Keratinocyte (primary cell): ENCODE measurements at places on chromosomes 1 and 21. TPM values are rescaled to one million over a fixed set of nuclear protein-coding genes. Genes with fewer than 3 reads are reported as not detected.

Gene CYP2J2
- polyA plus RNA-seq = 5.7 to 6.7 TPM (median 6.7 TPM) in 3 replicates

Gene C4BPB
- not detected in 3 replicates for polyA plus RNA-seq

Gene PADI6
- polyA plus RNA-seq = not detected in 3 replicates

Gene CFAP107
- polyA plus RNA-seq = not detected in 3 replicates

Gene VCAM1
- not detected in 3 replicates for polyA plus RNA-seq

Gene PPIAL4G
- polyA plus RNA-seq = not detected in 3 replicates

Gene CCDC27
- not detected in 3 replicates for polyA plus RNA-seq

Gene BCAR3
- polyA plus RNA-seq = 51.2 to 95.4 TPM (median 77.2 TPM) in 3 replicates

Gene PYHIN1
- 0.14 to 0.82 TPM (median 0.37 TPM) in 3 replicates for polyA plus RNA-seq

Gene PERM1
- polyA plus RNA-seq = not detected in 3 replicates

Gene HSD11B1
- polyA plus RNA-seq = 2.7 to 7.4 TPM (median 3.4 TPM) in 3 replicates

Gene RRP15
- polyA plus RNA-seq = 4.9 to 15.8 TPM (median 9.0 TPM) in 3 replicates

DNA sequence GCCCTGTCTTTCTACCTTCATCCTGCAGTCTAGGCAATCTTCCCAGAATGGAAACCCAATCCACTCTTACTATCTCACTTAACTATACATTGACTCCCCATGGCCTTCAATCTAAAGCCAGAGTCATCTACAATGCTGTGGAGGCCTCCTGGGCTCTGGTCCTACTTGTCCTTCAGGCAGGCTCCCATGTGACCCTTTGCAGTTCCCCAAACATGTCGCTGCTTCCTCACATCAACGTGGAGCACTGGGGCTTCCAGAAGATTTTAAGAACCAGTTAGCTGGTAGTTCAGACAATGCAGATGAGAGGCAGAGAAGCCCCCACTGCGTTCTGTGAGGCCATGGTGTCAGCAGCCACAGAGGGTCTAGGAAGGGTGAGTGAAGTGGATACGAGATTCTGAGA, 18.6 kb downstream of the LYPD8 start:
- no peak for DNase-seq
- H3K4me1 ChIP-seq = no peaks in the 10 kb centered on the region
- no peaks in the 10 kb centered on the region for H3K27me3 ChIP-seq
- no peak overlapping the region for H3K27ac ChIP-seq
- H3K4me3 ChIP-seq = no peak overlapping the region

- H3K4me3 ChIP-seq = no peak overlapping the region
- H3K4me1 ChIP-seq = peaks cover 7% of the 10 kb centered on the region
These were observed 128.4 kb upstream of the MROH9 start for GRCh38 chr1:170806961-170807360.

GRCh38 chr1:50471967-50472366, 48.7 kb upstream of the DMRTA2 start:
- H3K4me3 ChIP-seq = no peak overlapping the region
- no peak overlapping the region for H3K27ac ChIP-seq
- H3K4me1 ChIP-seq = no peaks in the 10 kb centered on the region
- H3K36me3 ChIP-seq = peaks cover 4% of the 10 kb centered on the region

- no peaks in the 10 kb centered on the region for H3K36me3 ChIP-seq
- no peak overlapping the region for H3K4me3 ChIP-seq
- no peaks in the 10 kb centered on the region for H3K27me3 ChIP-seq
- H3K4me1 ChIP-seq = no peaks in the 10 kb centered on the region
These were observed 295.3 kb downstream of the PTPRU start for GRCh38 chr1:29531596-29531995.

GRCh38 chr1:69967245-69967766, 238.1 kb downstream of the LRRC40 start:
- no peak overlapping the region for H3K4me3 ChIP-seq
- H3K36me3 ChIP-seq = no peaks in the 10 kb centered on the region
- H3K27me3 ChIP-seq = no peaks in the 10 kb centered on the region
- no peaks in the 10 kb centered on the region for H3K4me1 ChIP-seq

GRCh38 chr1:90616395-90616794, 100.7 kb downstream of the BARHL2 start:
- H3K4me3 ChIP-seq = no peak overlapping the region
- DNase-seq = no peak
- no peaks in the 10 kb centered on the region for H3K4me1 ChIP-seq
- H3K27me3 ChIP-seq = no peaks in the 10 kb centered on the region
- H3K27ac ChIP-seq = no peak overlapping the region
- no peaks in the 10 kb centered on the region for H3K36me3 ChIP-seq

GRCh38 chr1:221448585-221449175, 293.2 kb downstream of the DUSP10 start:
- no peak for DNase-seq
- H3K4me1 ChIP-seq = peaks cover 7% of the 10 kb centered on the region
- no peak overlapping the region for H3K27ac ChIP-seq
- H3K27me3 ChIP-seq = no peaks in the 10 kb centered on the region
- no peak overlapping the region for H3K4me3 ChIP-seq

DNA sequence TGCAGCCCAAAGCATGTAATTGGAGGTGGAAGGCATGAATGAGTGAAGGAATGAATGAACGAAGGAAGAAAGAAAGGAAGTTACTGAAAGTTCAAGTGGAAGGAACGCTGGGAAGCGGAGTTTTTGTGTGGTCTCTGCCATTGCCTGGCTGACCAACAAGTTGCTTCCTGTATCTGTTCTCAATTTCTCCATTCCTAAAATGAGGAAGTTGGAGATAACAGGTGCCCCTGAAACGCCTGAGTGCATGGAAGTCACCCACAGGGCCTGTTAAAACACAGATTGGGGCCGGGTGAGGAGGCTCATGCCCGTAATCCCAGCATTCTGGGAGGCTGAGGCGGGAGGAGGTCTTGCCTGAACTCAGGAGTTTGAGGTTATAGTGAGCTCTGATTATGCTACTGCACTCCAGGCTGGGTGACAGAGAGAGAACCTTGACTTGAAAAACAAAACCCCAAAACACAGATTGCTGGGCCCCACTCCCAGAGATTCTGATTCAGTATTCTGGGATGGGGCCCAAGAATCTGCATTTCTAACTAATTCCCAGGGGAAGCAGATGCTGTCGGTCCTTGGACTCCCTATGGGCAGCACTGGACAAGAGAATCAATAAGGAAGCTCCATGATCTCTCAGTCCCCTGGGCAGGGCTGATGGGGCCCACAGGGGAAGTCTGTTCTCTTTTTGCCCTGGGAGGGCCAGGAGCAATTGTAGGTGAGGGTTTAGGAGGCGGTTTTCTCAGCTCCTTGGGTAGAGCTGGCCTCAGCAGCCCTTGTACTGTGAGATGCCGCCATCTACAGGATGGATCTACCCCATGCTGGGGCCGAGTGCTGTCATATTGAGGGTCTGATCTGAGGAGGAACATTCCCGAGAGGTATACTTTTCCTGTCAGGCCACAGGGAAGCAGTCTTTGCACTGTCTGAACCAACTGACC, 3.3 kb upstream of the CNR2 start:
- no peaks in the 10 kb centered on the region for H3K4me1 ChIP-seq
- no peaks in the 10 kb centered on the region for H3K36me3 ChIP-seq
- no peaks in the 10 kb centered on the region for H3K27me3 ChIP-seq
- no peak overlapping the region for H3K27ac ChIP-seq
- no peak overlapping the region for H3K4me3 ChIP-seq
- DNase-seq = no peak

DNA sequence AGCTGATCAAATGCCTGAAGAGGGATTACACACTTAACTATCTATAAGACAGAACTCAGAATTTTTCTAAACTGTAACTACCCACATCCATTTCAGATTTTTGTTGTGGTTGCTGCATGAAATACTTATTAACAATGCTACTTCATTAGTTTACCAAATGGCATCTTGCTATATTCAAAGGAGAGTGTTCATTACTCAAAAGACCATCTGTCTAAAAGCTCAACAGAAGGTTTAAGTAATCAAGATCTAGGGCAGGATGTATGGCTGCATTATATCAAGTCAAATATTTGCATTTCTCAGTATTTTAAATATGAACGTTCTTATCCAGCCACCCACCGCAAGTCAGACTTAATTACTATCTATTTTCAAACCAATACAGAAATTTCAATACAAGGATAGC, 79.9 kb downstream of the SIPA1L2 start:
- H3K4me3 ChIP-seq = no peak overlapping the region
- no peak for DNase-seq
- H3K27me3 ChIP-seq = no peaks in the 10 kb centered on the region
- no peaks in the 10 kb centered on the region for H3K4me1 ChIP-seq

DNA sequence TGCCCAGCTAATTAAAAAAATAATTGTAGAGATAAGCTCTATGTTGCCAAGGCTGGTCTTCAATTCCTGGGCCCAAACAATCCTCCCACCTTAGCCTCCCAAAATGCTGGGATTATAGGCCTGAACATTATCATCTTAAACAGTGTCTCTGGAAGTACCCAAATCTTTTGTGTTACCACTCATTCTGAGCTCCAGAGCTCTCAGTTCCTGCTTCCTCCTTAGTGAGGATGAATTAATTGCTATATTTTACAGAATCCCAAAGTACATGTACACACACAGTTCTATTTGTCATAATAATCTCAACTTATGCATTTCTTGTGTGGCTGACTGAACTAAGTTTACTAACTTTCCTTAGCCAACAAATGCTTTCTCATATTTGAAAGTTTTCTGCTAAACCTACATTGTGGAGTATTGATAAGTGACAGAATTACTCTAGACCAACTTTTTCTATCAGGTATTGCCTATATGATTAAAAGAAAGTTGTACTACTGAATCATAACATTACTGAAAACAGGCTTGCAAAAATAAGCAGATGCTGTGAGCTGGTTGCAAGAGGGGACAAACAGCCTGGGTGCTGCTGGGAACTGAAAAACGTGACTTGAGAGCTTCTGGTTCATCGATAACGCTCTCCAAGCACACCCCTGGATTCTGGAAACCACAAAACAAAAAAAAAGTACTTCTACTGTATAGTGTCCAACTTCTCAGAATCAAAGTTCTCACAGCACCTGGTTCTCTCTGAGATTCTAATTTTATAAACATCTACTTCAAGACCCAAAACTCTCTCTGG, 15.3 kb downstream of the VAV3 start:
- no peak overlapping the region for H3K4me3 ChIP-seq
- H3K27me3 ChIP-seq = no peaks in the 10 kb centered on the region
- no peaks in the 10 kb centered on the region for H3K4me1 ChIP-seq

DNA sequence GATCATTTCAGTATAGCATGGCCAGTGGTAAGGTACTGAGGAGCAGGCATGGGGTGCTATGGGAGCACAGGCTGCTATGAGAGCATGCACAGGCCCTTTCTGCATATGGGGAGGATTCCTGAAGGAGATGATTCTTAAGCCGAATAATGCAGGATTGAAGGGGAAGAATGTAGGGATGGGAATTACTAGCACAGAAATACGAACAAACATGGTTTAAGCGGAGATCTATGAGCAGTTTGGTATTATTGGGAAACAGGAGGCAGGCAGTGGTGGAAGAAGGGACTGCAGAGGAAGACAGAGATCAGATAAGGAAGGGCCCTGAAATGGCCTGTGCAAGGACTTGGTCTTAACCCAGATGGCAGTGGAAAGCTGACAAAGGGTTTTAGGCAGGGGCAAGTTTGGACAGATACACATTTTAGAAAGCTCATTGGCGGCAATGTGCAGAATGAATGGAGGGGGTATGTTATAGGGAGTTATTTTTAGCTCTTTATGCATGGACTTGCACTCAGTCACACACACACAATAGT, 1.7 kb downstream of the OSCP1 start:
- peak overlapping the region; percentile 32 for H3K27ac ChIP-seq
- H3K4me1 ChIP-seq = peaks cover 18% of the 10 kb centered on the region
- DNase-seq = no peak
- no peaks in the 10 kb centered on the region for H3K27me3 ChIP-seq
- no peaks in the 10 kb centered on the region for H3K36me3 ChIP-seq

DNA sequence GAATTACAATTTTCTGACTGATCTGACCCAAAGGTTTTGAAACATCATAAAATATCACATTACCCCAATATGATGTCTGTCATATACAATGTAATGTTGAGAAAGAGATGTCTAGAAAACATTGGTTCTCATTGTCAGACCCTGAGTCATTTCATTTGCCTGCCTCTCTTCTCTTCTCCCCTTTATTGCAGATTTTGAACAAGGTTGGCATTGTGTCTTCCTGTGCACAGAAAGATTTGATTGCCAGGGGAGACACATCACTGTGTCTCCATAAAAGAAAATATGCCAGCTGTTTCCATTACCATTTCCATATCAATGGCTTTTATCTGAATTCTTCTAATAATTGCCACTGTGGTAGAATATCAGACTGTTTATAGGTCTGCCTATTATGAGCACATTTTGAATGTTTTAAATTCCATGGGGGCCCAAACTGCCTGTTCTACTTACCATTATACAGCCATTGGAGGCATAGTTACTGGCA, 65.6 kb downstream of the IFI44 start:
- no peak overlapping the region for H3K4me3 ChIP-seq
- no peaks in the 10 kb centered on the region for H3K4me1 ChIP-seq
- H3K27me3 ChIP-seq = no peaks in the 10 kb centered on the region
- DNase-seq = no peak
- no peaks in the 10 kb centered on the region for H3K36me3 ChIP-seq

DNA sequence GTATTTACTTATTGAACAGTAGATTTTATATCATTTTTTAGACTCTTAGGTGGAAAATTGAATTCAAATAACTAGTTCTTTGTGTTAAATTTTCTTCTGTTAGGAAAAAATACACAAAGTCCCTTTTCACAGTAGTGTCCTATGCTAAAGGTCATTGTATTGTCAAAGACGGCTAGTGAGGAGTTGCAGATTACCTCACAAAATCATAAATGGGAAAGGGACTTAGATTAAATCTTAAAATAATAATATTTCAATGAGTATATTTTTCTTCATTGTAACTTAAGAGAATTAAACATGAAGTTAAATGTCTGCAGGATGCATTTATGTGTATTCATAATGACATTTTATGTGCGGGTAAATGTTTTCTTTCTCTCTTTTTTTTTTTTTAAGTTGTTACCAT, 32.7 kb downstream of the LYPLAL1 start:
- no peaks in the 10 kb centered on the region for H3K36me3 ChIP-seq
- H3K4me3 ChIP-seq = no peak overlapping the region
- DNase-seq = no peak
- H3K4me1 ChIP-seq = no peaks in the 10 kb centered on the region
- no peak overlapping the region for H3K27ac ChIP-seq

GRCh38 chr1:225880222-225880588, 2.0 kb downstream of the TMEM63A start:
- no peaks in the 10 kb centered on the region for H3K27me3 ChIP-seq
- no peak overlapping the region for H3K27ac ChIP-seq
- H3K4me1 ChIP-seq = peaks cover 29% of the 10 kb centered on the region
- H3K36me3 ChIP-seq = peaks cover 3% of the 10 kb centered on the region
- DNase-seq = no peak

GRCh38 chr1:60678391-60678790, 404.0 kb upstream of the NFIA start:
- H3K36me3 ChIP-seq = no peaks in the 10 kb centered on the region
- no peaks in the 10 kb centered on the region for H3K4me1 ChIP-seq
- DNase-seq = no peak
- no peaks in the 10 kb centered on the region for H3K27me3 ChIP-seq
- no peak overlapping the region for H3K27ac ChIP-seq
- no peak overlapping the region for H3K4me3 ChIP-seq
